ENCODE measurements at places on chromosomes 6 and 20.

DNA sequence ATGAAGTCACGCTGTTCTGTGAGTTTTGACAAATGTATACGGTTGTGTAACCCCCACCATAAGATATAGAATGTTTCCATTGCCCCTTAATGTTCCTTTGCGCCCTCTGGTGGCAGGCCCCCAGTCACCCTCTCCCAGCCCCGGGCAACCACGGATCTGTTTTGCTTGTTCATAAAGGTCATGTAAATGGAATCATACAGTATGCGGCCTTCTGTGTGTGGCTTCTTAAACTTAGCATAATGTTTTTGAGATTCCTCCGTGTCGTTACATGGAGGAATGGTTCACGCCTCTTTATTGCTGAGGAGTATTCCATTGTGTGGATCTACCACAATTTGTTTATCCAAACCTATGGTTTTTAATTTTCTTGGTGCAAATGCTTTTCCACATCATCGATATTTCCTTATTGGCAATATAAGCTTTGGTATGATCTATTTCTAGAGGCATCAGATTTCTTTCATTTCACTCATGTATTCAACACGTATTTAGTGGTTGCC, 28.4 kb downstream of the LYRM2 start:
- DNase-seq = peak; percentile 76
- H3K4me3 ChIP-seq = no peak overlapping the region
- H3K27ac ChIP-seq = no peak overlapping the region
- no peaks in the 10 kb centered on the region for H3K4me1 ChIP-seq
- H3K36me3 ChIP-seq = peaks cover 2% of the 10 kb centered on the region
- no peaks in the 10 kb centered on the region for H3K27me3 ChIP-seq

GRCh38 chr6:96302991-96303390, 218.6 kb upstream of the UFL1 start:
- no peaks in the 10 kb centered on the region for H3K36me3 ChIP-seq
- peaks cover 6% of the 10 kb centered on the region for H3K27me3 ChIP-seq
- H3K4me3 ChIP-seq = no peak overlapping the region
- no peak overlapping the region for H3K27ac ChIP-seq
- peaks cover 1% of the 10 kb centered on the region for H3K4me1 ChIP-seq

- no peak overlapping the region for H3K4me3 ChIP-seq
- no peaks in the 10 kb centered on the region for H3K27me3 ChIP-seq
- no peak for DNase-seq
- H3K36me3 ChIP-seq = no peaks in the 10 kb centered on the region
- no peaks in the 10 kb centered on the region for H3K4me1 ChIP-seq
Measured at GRCh38 chr20:16064989-16065707, 508.1 kb downstream of the KIF16B start.

GRCh38 chr20:51565298-51566144, 23.0 kb upstream of the NFATC2 start:
- H3K4me1 ChIP-seq = peaks cover 10% of the 10 kb centered on the region
- no peak overlapping the region for H3K4me3 ChIP-seq
- no peak overlapping the region for H3K27ac ChIP-seq
- DNase-seq = no peak

DNA sequence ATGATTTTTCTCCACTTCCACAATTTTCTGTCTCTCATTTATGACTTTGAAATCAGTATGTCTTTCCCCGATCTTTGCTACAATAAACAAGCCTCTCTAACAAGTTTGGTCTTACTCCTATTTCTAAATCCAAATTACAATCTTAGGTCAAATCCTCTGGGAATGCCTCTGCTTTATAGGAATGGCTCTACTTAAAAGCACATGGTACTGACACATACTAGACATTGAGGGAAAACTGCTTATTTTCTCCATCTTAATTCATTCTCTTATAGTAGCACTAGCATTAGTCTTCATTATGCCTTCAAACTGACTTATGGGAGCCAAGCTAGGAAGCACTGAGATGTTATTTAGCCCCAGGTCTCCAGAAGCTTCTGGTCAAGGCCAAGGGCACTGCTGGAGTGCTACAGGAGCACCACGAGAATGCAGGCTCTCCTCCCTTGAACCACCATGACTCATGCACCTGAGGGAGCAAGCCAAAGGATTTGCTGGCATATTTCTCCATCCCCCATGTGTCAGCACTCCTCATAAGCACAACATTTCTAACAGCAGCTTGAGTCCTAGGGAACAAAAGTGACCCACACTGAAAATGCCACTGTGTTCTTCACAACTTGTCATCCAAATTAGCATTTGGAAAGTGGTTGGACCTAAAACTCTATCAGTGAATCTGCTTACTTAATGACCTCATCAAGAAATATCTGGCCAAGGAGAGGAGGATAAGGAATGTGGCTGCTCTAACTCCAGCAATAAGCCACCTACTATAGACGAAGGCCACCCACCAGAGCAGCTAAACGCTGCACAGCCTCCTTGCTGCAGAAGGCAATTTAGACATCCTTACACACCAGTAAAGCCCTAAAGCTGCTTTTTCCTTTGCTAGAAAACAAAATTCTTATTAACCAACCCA, 156.8 kb upstream of the KCNQ5 start:
- no peak for DNase-seq
- H3K27ac ChIP-seq = no peak overlapping the region
- no peaks in the 10 kb centered on the region for H3K4me1 ChIP-seq
- peaks cover 53% of the 10 kb centered on the region for H3K27me3 ChIP-seq
- peaks cover 3% of the 10 kb centered on the region for H3K36me3 ChIP-seq

DNA sequence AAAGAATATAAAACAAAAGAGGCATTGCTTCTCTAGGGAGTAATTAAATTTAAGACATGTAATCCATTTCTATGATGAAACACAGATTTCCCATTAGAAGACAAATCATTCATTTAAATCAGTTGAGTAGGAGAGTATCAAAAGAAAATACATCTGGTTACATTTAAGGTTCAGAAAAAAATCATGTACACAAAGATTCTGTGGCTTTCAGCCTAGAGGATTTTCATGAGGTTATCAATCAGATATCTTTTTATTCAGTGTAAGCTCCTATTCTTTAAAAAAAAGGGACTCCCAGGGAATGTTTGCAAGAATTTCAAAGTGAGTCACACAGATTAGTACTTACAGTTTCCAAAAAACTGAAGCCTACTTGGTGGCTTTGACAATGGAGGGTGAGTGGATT, 24.9 kb downstream of the COL21A1 start:
- H3K27ac ChIP-seq = no peak overlapping the region
- no peaks in the 10 kb centered on the region for H3K36me3 ChIP-seq
- DNase-seq = no peak
- no peaks in the 10 kb centered on the region for H3K4me1 ChIP-seq
- no peaks in the 10 kb centered on the region for H3K27me3 ChIP-seq

DNA sequence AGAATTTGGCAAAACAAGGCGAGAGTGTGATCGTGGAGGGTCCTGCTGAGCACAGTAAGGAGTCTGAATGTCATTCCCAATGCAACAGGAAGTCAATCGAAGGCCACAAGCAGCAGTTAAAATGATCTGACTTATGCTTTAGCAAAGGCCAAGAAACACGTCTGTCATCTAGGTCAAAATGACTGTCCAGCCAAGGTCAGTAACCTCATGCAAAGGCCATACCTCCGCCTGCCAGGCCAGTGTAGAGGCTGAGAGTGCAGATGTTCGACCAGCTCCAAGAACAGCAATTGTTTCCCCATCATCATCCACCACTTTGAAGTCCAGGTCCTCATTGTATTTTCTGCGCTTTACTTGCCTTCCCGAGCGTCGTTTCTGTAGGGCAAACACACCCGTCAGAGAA, 105.6 kb downstream of the CHD6 start:
- no peak overlapping the region for H3K27ac ChIP-seq
- H3K4me3 ChIP-seq = no peak overlapping the region
- DNase-seq = no peak
- peaks cover 26% of the 10 kb centered on the region for H3K36me3 ChIP-seq
- H3K27me3 ChIP-seq = no peaks in the 10 kb centered on the region

DNA sequence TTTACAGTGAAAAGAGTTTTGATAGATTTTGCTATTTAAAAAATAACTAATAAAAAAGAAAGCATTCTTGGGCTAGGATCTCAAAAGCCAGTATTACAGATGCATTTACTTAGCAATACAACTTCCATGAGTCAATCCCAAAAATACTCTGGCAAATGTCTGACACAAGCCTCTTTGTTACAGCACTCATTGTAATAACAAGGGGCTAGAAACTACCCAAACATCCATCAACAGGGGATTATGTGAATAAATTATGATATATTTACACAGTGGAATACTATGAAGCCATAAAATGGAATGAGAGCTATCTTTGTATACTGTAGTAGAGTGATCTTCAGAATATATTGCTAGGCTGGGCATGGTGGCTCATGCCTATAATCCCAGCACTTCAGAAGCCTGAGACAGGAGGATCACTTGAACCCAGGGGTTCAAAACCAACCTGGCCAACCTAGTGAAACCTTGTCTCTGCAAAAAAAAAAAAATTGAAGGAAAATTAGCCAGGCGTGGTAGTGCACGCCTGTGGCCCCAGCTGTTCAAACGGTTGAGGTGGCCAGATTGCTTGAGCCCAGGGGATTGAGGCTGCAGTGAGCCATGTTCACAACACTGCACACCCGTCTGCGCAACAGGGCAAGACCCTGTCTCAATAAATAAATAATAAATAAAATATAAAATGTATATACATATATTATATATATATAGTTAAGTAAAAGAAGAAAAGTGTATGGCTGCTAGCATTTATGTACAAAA, 34.7 kb upstream of the TOP1 start:
- H3K4me1 ChIP-seq = peaks cover 14% of the 10 kb centered on the region
- no peak overlapping the region for H3K27ac ChIP-seq
- no peak for DNase-seq

- no peaks in the 10 kb centered on the region for H3K27me3 ChIP-seq
- no peak for DNase-seq
Measured at GRCh38 chr20:56706867-56707360, 77.8 kb downstream of the TFAP2C start.

GRCh38 chr6:157755746-157756411, 67.2 kb upstream of the SNX9 start:
- no peak overlapping the region for H3K27ac ChIP-seq
- no peak for DNase-seq
- peaks cover 4% of the 10 kb centered on the region for H3K36me3 ChIP-seq
- H3K4me1 ChIP-seq = peaks cover 11% of the 10 kb centered on the region
- H3K4me3 ChIP-seq = no peak overlapping the region
- peaks cover 57% of the 10 kb centered on the region for H3K27me3 ChIP-seq

GRCh38 chr6:157438611-157439111, 57.7 kb downstream of the ZDHHC14 start:
- H3K4me1 ChIP-seq = peaks cover 9% of the 10 kb centered on the region
- no peak overlapping the region for H3K4me3 ChIP-seq
- DNase-seq = no peak
- H3K27ac ChIP-seq = no peak overlapping the region
- H3K27me3 ChIP-seq = no peaks in the 10 kb centered on the region

DNA sequence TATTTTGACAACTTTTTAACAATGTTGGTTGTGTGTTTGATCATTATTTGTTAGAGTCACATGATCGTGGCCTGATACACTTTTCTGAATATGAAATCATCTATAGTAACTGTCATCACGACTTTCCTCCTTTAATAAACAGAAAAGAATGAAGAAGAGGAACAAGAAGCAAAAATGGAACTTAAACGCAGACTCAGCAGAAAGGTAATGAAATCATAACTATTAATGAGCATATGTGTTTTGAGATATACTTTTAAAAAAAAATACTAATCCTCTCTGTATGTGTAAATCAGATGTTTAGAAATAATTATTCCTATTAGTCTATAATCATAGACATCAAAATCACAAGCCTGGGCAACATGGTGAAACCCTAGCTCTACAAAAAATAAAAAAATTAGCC, 60.1 kb upstream of the LTV1 start:
- H3K4me1 ChIP-seq = no peaks in the 10 kb centered on the region
- H3K27me3 ChIP-seq = no peaks in the 10 kb centered on the region
- peak overlapping the region; percentile 15 for H3K27ac ChIP-seq
- H3K36me3 ChIP-seq = peaks cover 52% of the 10 kb centered on the region
- no peak for DNase-seq

DNA sequence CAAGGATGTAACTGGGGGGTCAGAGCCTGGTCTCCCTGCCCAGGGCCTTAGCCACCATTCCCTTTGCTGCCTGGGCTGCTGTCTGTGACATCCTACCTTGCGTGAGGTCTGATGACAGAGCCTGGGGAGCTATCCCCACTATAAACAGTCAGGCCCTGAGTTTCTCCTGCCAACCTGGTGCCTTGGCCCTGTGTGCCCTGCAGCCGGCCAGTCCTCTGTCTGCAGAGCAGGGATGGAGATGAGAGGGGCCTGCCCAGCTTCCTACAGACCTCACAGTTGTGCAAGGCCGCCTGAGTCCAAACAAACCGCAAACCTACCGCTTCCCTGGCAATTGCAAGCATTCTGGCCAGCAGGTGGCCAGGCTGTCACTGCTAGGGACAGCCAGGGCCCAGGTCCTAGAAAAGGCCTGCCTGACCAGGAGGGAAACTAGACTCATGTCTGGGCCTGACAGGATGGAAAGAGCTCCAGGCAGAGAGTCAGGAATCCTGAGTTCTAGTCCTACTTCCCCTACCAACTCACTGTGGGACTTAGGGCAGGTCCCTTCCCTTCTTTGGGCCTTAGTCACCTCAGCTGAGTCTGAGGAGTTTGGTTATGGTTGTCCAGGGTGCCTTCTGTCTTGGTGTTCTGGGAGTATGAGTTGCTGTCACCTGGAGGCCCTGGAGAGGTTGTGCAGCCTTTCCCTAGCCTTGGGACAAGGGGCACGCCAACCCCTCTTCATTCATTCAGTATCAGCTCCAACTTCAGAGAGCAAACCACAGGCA, 86.2 kb downstream of the VEGFA start:
- no peak for DNase-seq
- no peak overlapping the region for H3K27ac ChIP-seq
- H3K36me3 ChIP-seq = no peaks in the 10 kb centered on the region

GRCh38 chr6:44425951-44426350, 38.4 kb downstream of the CDC5L start:
- H3K27ac ChIP-seq = no peak overlapping the region
- no peaks in the 10 kb centered on the region for H3K4me1 ChIP-seq
- no peak overlapping the region for H3K4me3 ChIP-seq
- H3K27me3 ChIP-seq = no peaks in the 10 kb centered on the region

DNA sequence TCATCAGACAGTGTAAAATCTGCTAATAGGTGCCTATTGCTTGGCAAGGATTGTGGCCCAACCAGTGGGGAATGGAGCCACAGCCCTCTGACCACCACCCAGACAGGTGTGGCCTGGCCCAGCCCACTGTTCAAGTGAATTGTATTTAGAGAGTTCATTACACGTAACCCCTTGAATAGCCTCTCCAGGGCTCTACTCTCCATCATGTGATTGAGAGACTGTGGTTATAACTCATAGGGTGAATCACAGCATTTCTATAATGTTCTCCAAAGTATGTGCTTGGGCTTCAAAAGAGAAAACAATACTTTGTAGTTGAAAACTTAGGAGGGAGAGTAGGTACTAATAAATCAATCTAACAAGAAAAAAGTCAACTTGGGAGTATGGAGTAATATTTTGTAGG, 38.4 kb downstream of the ALDH8A1 start:
- H3K36me3 ChIP-seq = no peaks in the 10 kb centered on the region
- H3K27ac ChIP-seq = no peak overlapping the region
- peaks cover 6% of the 10 kb centered on the region for H3K27me3 ChIP-seq
- DNase-seq = no peak

- no peaks in the 10 kb centered on the region for H3K36me3 ChIP-seq
- H3K27me3 ChIP-seq = peaks cover 60% of the 10 kb centered on the region
- H3K4me1 ChIP-seq = peaks cover 1% of the 10 kb centered on the region
Measured at GRCh38 chr6:47306887-47307286, 2.8 kb downstream of the TNFRSF21 start.

GRCh38 chr6:438634-439170, 47.1 kb downstream of the IRF4 start:
- H3K36me3 ChIP-seq = no peaks in the 10 kb centered on the region
- no peak for DNase-seq
- H3K27ac ChIP-seq = no peak overlapping the region
- H3K4me1 ChIP-seq = peaks cover 9% of the 10 kb centered on the region
- H3K27me3 ChIP-seq = no peaks in the 10 kb centered on the region
- no peak overlapping the region for H3K4me3 ChIP-seq

Data from effector memory CD8-positive, alpha-beta T cell (primary cell).